ENCODE measurements at places on chromosomes 6 and 20. TPM values are rescaled to one million over a fixed set of nuclear protein-coding genes. Genes with fewer than 3 reads are reported as not detected.

GRCh38 chr6:34223381-34223955 is 13.2 kb upstream of the HMGA1 start:
- no peak for DNase-seq

DNA sequence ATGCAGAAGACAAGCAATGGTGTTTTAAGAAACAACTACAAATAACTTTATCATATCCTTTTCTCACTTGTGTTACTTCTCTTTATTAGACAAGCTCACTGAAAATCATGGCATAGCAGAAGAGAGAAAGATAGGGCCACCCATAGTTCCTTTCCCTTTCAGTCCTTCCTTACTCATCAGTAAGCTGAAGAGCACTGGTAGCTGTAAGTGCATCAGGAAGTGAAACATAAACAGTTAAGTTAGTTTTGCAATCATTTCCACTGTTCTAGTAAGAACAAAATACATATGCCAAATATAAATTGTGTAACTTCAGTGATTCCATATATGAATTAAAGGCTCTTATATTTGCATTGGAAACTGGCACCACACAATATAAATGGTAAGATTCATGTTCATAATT is 220.1 kb downstream of the HACE1 start:
- DNase-seq = no peak

GRCh38 chr20:49426873-49427272 is 55.6 kb downstream of the KCNB1 start:
- DNase-seq = no peak

The GRM1 gene
- 8.5 TPM for total RNA-seq

- no peak for DNase-seq
These were observed 166.0 kb downstream of the PREX1 start for GRCh38 chr20:48661575-48662455.

GRCh38 chr20:46826343-46826984 is 68.2 kb upstream of the EYA2 start:
- DNase-seq = no peak

The IYD gene
- not detected for total RNA-seq

DNA sequence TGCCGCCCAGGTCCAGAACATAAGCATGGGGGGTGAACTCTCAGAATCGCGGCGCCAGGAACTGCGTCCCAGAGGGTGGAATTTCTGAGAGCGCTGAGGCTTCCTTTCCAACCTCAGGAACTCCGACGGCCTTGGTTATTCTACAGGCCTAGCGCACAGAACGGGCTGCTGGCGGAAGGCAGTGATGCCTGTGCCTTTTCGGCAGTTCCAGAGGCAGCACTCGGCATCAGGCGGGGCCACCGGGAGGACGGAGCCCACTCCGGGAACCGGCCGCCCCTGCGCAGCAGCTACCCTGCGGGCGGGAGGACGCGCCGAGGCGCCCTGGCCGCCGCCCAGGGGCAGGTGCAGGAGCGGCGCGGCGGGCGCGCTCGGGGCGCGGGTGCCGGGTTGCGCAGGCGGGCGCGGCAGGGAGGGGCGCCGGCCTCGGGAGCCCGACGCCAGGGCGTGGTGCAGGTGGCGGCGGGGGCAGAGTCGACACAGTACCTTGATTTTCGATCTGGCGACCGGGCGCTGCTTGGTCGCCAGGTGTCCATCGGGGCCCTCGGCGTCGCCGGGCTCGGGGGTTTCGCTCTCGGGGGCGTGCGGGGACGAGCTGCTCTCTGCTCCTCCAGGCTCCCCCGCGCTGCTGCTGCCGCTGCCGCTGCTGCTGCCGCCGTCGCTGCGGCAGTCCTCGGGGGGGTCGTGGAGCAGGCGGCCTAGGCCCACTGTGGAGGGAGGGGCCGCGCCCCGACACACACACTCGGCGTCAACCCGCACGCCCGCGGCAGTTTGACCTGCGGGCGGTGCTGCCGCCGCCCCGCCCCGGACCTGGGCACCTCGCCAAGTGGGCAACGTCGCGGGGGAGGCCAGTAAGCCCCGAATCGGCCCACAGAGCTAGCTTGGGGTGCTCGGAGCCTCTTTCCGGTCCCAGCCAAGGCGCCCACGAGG is 1.3 kb downstream of the OVOL2 start:
- no peak for DNase-seq

DNA sequence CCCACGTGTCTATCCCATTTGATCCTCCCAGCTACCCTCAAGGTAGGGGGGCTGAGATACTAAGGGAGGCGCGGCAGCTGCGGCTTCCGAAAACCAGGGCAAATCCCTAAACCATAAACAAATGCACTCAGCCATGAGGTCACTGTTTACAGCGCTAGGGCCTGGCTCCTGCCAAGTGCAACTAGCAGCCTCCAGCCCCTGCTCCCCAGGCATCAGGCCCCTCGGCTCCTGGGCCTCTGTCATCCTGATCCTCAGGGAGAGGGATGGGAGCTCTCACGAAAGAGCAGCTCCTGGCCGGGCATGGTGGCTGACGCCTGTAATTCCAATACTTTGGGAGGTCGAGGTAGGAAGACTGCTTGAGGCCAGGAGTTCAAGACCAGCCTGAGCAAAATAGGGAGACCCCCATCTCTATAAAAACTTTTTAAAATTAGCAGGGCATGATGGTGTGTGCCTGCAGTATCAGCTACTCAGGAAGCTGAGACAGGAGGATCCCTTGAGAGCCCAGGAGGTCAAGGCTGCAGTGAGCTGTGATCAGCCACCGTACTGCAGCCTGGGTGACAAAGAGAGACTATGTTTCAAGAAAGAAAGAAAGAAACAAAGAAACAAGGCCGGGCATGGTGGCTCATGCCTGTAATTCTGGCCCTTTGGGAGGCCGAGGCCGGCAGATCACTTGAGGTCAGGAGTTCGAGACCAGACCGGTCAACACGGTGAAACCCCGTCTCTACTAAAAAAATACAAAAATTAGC is 42.5 kb upstream of the TLDC2 start:
- no peak for DNase-seq

- DNase-seq = no peak
These were observed 102.7 kb downstream of the TSHZ2 start for GRCh38 chr20:53074811-53075314.

- no peak for DNase-seq
These were observed 40.9 kb downstream of the SUMO4 start for GRCh38 chr6:149440735-149441671.

GRCh38 chr6:1494671-1495070 is 105.3 kb downstream of the FOXF2 start:
- no peak for DNase-seq

The MYH7B gene
- total RNA-seq = 238 TPM

The MYLK2 gene
- total RNA-seq = 0.11 TPM

DNA sequence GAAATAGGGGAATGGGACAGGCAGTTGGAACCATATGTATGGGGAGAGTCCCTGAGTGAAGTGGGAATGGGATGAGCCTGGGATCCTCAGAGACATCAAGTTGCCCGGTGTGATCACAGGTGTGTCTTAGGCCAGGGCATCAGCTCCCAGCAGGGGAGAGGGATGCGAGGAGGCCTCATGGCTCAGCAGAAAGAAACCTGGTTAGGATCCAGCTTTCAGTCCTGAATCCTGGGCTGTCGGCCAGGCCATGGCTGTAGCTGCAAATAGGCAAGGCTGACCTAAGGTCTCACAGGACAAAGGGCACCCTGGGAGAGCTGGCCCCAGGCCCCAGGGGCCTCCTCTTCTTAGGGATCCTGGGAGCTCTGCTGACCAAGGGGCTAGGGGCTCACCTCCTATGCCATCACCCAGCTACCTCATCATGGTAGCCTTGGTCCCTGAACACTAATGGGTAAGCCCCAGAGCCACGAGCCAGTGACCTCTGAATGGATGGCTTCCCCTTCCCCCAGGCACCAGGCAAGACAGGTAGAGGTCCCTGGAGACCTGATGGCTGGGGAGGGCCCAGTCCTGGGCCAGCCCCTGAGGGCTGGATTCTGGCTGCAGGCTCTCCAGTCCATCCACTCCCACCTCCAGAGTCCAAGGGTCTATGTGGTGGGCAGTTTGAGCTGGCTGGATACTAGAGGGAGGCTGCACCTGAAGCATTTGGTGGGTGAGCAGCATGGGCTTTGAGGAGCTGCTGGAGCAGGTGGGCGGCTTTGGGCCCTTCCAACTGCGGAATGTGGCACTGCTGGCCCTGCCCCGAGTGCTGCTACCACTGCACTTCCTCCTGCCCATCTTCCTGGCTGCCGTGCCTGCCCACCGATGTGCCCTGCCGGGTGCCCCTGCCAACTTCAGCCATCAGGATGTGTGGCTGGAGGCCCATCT is at the start of gene SLC22A7:
Gene SLC22A7 (plus strand): TSS at position 617 of the 921 bp plus-strand sequence. CDS start 99 bp downstream, at position 716.
- no peak for DNase-seq

DNA sequence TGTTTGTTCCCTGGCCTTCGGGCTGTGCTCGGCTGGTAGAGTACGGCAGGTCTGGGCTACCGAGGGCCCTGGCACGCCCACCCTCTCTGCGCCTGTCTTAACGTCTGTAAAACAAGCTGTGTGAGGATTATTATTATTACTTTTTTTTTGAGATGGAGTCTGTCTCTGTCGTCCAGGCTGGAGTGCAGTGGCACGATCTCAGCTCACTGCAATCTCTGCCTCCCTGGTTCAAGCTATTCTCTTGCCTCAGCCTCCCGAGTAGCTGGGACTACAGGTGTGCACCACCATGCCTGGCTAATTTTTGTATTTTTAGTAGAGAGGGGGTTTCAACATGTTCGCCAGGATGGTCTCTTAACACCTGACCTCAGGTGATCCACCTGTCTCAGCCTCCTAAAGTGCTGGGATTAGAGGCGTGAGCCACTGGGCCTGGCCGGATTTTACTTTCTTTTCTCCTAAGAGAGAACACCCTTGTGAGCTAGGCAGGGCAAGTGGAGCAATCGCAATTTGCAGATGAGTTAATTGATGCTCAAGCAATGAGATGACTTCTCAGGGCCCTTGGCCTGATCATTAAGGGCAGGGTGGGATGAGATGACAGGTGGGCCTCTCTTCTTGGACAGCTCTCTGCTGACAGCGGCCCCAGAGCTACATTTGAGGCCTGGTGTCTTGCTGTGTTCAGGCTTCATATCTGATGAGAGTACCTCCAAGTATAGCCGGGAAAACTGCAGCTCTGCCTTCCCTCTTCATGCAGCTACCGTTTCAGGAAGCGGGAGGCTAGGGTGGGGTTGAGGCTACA is 859 bp upstream of the SMIM29 start:
- no peak for DNase-seq

The SYTL3 gene
- total RNA-seq = 5.7 TPM

Measured in cardiac septum (tissue), 1 donor.